ENCODE measurements at places on chromosomes 13 and 19.

DNA sequence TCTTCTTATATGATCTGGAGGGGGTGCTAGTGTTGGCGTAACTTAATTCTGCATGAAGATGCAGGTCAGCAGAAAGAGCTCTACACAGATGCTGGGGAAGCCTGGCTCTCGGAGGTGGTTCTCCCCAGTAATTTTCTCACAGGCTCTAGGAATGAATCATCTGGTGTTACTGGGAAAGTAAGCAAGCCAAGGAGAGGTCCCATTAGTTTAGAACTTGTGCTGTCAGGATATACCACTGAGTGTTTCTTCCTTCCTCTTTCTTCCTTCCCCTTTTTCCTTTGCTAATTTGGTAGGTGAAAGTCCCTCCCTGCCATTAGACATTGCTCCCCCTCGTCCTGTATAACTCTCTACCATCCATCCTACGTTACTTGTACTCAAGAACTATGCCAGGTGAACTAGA is 68.3 kb downstream of the ATP8A2 start:
- DNase-seq, result no peak

- DNase-seq, result no peak
Measured at GRCh38 chr19:30407068-30407709, 35.0 kb downstream of the ZNF536 start.

DNA sequence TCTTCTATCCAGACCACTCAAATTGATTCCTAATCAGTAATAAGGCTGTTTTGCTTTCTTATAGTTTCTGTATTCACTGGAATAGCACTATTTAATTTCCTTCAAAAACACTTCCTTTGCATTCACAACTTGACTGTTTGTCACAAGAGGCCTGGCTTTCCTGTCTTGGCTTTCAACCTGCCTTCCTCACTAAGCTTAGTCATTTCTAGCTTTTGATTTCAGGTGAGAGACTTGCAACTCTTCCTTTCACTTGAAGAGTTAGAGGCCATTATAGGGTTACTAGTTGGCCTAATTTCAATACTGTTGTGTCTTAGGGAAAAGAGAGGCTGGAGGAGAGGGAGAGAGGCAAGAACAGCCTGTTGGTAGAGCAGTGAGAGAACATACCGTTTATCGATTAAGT is 47.0 kb downstream of the SACS start:
- DNase-seq, result no peak

GRCh38 chr19:45882652-45883585 is 3.0 kb downstream of the IRF2BP1 start:
- DNase-seq, result peak; percentile 68

- DNase-seq, result no peak
Measured at GRCh38 chr13:35743165-35743564, 266.7 kb upstream of the MAB21L1 start.

GRCh38 chr19:6227936-6228325 is 51.8 kb downstream of the MLLT1 start:
- no peak for DNase-seq

GRCh38 chr19:4803736-4804695 is 12.5 kb downstream of the FEM1A start:
- DNase-seq, result peak; percentile 49

- peak; percentile 69 for DNase-seq
Measured at GRCh38 chr19:47210689-47211316, 20.2 kb downstream of the BBC3 start.

- DNase-seq, result no peak
Measured at GRCh38 chr19:10713317-10713716, 4.6 kb upstream of the DNM2 start.

DNA sequence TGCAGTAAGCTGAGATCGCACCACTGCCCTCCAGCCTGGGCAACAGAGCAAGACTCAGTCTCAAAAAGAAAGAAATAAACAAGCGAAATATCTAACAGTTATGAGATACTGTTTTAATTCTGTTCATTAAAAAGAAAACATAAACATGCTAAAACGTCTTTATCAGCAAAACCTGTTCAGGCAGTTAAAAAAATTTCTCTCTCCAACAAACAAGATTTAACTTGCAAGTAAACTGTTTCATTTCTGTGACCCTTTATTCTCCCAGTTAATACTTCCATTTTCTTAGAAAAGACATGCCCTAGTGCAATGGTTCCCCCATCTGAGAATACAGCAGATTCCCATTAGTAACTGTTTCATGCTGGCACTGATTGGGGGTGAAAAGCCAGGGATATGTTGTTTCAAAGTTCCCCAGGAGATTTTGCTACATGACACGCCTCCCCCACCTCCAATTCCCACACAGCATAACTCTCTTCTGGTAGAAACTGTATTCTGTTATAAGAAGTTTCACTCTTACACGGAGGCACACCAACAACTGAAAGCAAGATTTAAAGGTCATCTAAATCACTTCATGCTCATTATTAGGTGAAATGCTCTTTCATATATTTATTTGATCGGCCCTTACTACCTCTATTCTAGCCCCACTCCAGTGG is 24.4 kb downstream of the ELF1 start:
- DNase-seq, result no peak

- no peak for DNase-seq
Measured at GRCh38 chr13:114074671-114075315, 57.6 kb downstream of the RASA3 start.

DNA sequence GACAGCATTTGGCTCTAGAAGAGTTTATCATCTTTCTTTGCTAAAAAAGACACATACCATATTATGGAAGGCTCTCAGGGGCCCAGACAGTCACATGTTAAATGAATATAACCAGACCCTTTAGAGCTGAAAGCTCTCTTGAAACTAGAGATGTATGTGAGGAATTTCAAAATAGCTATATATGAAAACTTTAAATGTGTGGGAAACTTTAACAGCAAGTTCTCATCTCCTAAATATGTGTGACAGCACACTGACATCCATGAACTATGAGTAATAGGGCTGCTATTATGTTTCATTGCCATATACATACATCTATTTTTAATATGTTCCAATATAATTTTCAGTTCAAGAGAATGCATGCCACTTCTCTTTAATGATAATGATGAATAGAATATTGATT is 509.5 kb downstream of the GPC6 start:
- no peak for DNase-seq

GRCh38 chr13:44199627-44200207 is 173.9 kb upstream of the SERP2 start:
- DNase-seq, result no peak

GRCh38 chr19:49287141-49287770 is 37.7 kb downstream of the SLC6A16 start:
- DNase-seq, result no peak

GRCh38 chr13:46662690-46663089 is 109.7 kb downstream of the LRCH1 start:
- no peak for DNase-seq

DNA sequence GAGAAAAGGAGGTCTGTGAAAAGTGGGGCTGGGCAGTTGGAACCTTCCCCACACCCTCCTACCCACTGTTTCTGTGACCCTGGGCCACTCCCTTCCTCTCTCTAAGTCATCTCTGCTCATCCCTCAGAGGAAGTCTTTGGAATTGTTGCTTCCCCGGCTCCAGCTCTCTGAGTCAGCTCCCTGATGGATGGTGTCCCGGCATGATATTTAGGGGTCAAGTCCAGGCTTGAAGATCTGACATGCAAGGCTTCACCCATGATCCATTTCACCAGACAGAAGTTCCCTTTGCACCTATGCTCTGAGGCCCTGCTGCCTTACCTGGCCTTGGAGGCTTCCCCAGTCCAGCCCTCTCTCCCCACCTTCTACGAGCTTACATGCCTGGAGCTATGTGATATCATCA is 13.3 kb downstream of the EXOC3L2 start:
- no peak for DNase-seq

DNA sequence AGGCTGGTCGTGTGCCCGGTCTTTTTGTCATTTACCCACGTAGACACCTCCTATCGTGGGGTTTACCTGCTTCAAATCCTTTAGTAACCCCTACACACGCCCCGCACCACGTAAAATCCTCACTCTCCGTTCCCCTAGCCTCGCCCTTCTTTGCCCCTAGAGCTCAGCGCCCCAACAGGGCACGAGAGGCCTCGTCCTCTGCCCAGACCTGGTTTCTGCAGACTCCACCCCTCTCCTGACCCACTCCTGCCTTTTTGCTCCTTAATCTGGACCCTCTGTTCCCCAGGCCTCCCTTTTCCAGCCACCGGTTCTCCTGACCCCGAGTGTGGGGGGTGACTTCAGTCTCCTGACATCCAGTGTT is 412 bp downstream of the ZNF528 start:
- DNase-seq, result no peak

DNA sequence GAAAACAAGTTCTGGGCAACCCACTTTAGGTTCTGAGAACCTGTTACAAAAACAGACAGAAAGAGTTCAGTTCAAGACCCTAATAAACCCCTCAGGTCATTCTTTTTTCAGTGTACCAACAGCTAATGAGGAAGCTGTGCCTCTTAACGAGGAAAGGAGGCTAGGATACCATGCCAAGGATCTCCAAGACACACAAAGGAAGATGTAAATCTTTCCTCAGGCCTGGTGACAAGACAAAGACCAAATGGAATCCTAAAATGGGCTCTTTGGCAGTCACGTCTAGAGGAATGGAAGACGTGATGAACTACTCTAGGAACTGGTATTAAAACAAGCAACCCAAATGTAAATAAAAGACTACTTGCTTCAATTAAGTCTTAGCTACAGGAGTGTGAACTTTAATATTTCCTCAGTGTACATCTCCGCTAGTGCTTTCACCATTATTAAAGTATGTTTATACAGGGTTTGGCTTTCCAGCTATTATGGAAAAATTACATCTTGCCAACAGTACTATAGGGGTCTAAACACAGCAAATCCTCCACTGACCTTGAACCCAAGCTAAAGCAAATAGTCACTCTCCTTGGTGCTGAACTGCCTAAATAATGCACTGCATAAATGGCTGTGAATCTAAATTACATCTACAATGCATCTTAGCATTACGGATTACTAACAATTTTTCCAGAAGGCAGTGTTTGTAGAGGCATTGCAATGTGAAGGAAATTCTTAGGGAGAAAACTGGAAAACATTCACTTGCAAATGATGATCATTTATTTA is 42.3 kb downstream of the ENOX1 start:
- DNase-seq, result no peak

DNA sequence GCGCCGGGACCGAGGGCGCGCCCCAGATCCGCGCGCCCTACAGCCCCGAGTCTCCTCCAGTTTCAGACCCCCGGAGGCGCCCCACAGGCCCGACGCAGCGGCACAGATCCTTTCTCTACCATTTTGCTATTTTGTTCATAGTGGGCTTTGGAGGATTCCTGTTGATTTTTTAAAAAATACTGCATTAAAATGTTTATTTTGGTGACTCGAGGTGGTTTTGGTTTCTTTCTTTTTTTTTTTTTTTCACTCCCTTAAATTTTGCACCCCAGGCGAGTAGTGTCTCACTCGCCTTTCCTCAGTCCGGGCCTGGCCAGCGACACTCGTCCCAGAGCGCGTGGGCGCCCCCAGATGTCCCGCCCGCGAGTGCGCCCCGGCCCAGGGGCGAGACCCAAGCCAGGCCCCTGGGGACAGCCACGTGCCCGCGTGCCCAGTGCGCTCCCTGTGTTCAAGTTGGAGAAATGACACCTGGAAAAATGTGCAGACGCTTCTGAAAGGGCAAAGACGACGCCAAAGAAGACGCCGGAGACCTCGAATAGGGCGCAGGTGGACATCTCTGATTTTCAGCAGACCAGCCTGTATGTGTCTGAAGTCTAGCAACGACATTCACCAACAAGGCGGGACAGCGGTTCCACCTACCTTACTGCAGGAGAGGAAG is 471 bp upstream of the INSR start:
- DNase-seq, result no peak

GRCh38 chr13:46567671-46568070 is 14.7 kb downstream of the LRCH1 start:
- no peak for DNase-seq

DNA sequence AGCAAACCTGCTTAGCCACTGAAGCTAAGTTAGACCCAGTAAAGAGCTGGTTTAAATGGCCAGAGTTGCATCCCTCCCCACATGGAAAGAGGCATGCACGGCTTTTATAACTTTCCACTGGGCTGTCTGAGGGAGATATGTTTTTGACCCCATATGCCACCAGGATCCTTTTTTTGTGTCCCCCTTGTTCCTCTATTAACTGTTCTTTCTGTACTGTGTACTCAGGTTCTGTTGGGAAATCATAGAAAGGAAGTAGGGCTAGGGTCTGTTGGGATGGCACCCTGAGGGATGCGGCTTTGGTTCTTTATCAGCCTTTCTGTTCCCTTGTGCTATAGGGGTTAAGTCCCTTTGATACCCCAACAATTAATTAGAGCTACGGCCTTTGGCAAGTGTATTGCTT is 12.2 kb upstream of the TM9SF2 start:
- no peak for DNase-seq

GRCh38 chr13:57823704-57824103 is 192.2 kb downstream of the PCDH17 start:
- DNase-seq, result no peak

DNA sequence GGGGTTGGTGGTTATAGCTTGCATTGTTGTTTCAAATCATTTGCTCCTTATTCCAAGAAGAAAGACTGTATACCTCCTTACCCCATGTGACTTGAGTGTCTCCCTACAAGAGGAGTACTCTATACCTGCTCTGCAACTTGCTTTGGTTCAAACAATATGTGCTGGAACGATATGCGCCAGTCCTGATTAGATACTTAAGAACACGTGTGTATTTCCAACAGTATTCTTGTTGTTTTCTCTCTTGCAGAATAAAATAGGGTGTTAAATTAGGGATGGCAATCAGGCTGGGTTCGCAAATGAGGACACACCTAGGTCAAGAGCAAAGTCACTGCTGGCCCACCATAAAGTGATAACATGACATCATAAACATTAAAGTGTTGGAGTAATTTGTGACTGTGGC is 895.0 kb upstream of the SLITRK1 start:
- DNase-seq, result no peak

DNA sequence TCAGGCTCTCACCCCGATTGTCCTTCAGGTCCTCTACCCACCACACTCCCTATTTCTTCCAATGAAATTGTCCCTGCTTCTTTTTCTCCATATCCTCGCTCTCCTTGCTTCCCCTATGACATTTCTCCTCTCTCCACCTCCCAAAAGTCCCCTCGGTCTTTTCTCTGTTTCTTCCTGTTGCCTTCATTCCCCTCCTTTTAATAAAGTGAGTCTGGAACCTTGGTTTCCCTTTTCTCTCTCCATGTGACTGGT is 676 bp upstream of the ZNF574 start:
- DNase-seq, result no peak

- no peak for DNase-seq
Measured at GRCh38 chr19:47176627-47177090, 46.0 kb downstream of the SAE1 start.

GRCh38 chr19:41552558-41552957 is 23.4 kb upstream of the CEACAM21 start:
- no peak for DNase-seq

GRCh38 chr13:28658796-28659620 is at the start of gene POMP:
Gene POMP (plus strand): TSS chr13:28659130. CDS start chr13:28659185, 55 bp downstream.
- DNase-seq, result peak; percentile 88
